NCI-H1436 treated with DMSO at 0.1 percent for 48 hours (cell line): ENCODE measurements at places on chromosomes 13 and 19.

GRCh38 chr13:74406420-74406819 lies 272.2 kb upstream of the KLF12 start:
- no peak for DNase-seq

- DNase-seq: no peak
These were observed 1.2 kb upstream of the GPX4 start for GRCh38 chr19:1102407-1103131.

DNA sequence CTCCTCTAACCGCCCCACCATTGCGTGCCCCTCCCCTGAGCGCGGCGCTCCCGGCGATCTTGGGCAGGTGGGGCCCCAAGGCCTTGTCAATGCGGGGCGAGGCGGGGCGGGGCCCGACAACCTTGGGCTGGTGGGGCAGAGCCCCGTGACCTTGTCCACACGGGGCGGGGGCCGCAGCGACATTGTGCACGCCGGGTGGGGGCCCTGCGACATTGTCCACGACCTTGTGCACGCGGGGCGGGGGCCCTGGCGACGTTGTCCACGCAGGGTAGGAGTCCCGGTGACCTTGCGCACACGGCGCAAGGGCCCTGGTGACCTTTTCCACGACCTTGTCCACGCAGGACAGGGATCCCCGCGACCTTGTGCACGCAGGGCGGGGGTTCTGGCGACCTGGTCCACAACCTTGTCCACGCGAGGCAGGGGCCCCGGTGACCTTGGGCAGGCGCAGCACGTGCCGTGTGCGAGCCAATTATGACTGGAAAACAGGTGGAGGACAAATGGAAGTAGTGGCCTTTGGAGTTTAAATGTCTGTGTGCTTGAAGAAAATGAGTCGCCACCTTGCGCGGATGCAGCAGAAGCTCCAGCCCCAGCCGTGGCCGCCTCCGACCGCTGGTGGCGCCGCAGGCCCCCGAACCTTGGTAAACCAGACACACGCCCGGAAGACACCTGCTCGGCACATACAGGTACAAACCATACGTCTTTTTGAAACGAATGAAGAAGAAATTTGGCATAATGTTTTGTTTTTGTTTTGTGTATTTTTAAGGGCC lies 62.6 kb downstream of the LATS2 start:
- DNase-seq: no peak

GRCh38 chr19:3277649-3278048 lies 53.2 kb downstream of the CELF5 start:
- DNase-seq: no peak

DNA sequence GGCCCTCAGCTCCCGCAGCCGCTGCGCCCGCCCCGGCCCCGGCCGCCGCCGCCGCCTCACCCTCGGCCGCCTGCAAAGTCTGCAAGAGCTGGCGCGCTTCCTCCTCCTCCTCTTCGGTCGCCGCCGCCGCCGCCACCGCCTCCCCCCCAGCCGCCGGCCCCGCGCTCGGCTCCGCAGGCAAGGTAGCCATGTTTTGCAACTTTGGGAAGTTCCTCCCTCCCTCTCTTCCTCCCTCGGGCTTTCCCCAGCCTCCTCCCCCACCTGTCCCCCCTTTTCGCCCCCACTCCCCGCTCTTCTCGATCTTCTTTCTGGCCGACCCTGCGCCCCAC lies 433 bp downstream of the SIX5 start:
- DNase-seq: no peak

- DNase-seq: no peak
These were observed 158.9 kb downstream of the EFNB2 start for GRCh38 chr13:106376401-106377112.

- DNase-seq: no peak
These were observed 116.1 kb downstream of the LRCH1 start for GRCh38 chr13:46668931-46669525.

- DNase-seq: no peak
These were observed 84.0 kb upstream of the SLC7A1 start for GRCh38 chr13:29679396-29680053.

- DNase-seq: no peak
These were observed 17.6 kb downstream of the CFAP97D2 start for GRCh38 chr13:114196629-114197028.

- no peak for DNase-seq
These were observed 9.2 kb downstream of the LMTK3 start for GRCh38 chr19:48502350-48503018.

GRCh38 chr19:40403262-40403984 lies 9.8 kb downstream of the PRX start:
- DNase-seq: no peak

GRCh38 chr13:110161112-110161882 lies 145.7 kb downstream of the COL4A1 start:
- DNase-seq: no peak

GRCh38 chr13:31681133-31681532 lies 58.2 kb upstream of the RXFP2 start:
- DNase-seq: no peak

DNA sequence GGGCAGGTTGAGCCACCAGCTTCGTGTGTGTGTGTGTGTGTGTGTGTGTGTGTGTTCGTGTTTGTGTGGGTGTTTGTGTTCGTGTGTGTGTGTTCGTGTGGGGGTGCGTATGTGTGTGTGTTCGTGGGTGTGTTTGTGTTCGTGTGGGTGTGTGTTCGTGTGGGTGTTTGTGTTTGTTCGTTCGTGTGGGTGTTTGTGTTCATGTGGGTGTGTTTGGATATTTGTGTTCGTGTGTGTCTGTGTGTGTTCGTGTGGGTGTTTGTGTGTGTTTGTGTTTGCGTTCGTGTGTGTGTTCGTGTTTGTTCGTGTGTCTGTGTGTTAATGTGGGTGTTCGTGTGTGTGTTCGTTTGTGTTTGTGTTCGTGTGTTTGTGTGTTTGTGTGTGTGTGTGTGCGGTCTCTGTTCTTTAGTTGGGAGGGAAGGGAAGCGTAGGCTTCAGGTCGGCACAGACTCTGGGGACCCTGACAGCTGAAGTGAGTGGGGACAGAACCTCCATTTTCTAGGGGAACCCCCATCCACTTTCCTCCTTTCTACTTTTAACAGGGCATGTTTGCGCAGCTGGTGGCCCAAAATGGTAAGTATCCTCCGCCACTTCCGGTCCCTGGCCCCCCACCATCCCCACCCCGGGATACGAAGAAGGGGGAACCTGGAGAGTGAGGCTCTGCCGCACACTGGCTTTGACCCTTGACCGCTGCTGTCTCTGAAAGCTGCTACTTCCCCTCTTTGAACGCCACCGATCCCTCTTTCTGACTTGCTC lies 1.6 kb downstream of the TNFSF9 start:
- no peak for DNase-seq

GRCh38 chr19:35031072-35031881 lies 1.0 kb downstream of the SCN1B start:
- no peak for DNase-seq

GRCh38 chr13:114009590-114010400 lies 35.9 kb upstream of the C13orf46 start:
- DNase-seq: no peak

DNA sequence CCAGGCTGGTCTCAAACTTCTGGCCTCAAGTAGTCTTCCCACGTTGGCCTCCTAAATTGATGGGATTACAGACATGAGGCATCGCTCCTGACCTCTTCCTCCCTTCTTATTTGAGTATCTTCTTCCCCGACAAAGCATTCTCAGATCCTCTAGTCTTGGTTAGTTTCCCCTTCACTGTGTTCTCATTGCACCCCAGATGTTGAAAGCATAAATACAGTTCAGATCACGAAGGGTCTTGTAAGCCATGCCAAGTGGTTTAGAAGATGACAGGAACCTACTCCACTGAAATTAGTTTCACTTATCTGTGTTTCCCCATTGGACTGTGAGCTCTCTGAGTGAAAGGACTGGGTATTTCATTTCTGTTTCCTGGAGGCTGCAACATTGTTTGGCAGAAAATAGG lies 100.7 kb downstream of the DGKH start:
- DNase-seq: no peak

- DNase-seq: no peak
These were observed 294.9 kb downstream of the NDFIP2 start for GRCh38 chr13:79775830-79776229.

GRCh38 chr13:101545521-101545920 lies 93.0 kb downstream of the ITGBL1 start:
- no peak for DNase-seq

DNA sequence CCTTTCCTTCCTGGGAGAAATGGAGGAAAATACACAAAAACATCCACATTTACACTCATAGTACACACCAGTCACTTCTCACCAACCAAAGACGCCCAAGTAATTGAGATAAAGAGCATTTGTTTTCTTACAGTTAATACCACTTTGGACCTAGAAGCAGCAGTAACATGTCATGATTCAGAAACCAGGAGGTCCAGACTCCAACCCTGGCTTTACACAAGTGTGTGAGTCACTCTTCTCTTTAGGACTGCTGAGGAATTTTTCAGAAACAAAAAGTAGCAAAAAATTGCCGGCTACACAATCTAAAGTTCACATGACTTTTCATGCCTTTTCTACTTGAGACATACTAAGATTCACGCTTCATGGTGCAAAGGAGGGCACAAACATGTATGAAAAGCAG lies 42.1 kb downstream of the TUBGCP3 start:
- no peak for DNase-seq

- DNase-seq: no peak
These were observed 53.9 kb upstream of the FLT1 start for GRCh38 chr13:28548872-28549271.
